ENCODE measurements at places on chromosomes 2 and 18. TPM values are rescaled to one million over a fixed set of nuclear protein-coding genes. Genes with fewer than 3 reads are reported as not detected.

DNA sequence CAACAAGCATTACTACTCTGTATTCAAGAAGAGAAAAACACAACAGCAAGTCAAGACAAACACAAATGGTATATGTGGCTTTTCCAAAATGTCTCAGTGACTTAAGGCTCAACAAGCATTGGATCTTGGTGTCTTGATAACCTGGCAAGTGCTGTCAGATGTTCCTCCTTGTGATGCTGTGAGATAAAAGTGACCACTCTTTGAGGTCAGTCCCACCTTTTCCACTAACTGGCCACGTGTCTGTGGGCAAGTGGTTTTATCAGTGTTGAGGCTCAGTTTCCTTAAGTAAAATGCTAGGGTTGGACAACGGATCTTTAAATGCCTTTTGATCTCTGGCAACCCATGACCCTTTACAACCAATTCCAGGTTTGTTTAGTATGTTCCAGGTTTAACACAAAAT is 98.7 kb downstream of the BCL2 start:
- DNase-seq: no peak

DNA sequence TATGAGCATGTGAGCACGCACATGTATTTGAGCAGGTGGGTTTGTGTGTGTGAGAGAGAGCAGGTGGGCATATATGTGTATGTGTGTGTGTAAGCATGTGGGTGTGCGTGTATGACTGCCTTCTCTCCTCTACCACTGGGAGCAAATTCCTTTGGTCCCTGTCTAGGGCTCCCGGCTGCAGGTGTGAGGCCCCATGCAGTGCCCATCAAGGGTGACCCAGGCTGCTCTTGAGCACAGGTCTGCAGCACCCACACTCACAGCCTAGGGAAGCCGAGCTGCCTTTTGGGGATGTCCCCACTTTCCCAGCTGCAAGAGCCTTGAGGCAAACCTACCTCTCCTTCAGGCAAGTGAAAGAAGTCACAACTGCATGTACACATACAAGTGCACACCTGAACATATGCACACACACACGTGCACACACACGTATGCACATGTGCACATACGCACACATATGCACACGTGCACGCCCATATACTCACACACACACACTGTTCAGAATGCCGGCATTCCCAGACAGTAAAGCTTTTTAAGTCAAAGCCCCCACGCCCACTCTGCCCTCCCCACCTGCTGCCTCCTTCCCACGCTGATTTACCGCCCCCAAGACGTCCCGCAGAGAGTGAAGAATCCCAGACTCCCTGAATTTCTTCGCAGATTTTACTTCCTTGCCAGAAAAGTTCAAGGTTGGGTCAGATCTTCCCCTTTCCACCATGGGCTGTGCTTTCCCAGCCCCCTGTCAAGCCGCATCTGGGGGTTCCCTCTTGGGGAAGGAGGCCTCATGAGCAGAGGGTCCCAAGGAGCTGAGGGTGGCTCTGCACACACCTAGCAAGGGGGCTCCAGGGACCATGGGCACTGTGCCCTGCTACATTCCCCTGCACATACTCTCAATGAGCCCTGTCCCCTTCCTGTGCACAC is 170.6 kb downstream of the TWIST2 start:
- DNase-seq: no peak

TTN gene
- 0.13 TPM for total RNA-seq

FHOD3 gene
- 22.7 TPM for total RNA-seq

DNA sequence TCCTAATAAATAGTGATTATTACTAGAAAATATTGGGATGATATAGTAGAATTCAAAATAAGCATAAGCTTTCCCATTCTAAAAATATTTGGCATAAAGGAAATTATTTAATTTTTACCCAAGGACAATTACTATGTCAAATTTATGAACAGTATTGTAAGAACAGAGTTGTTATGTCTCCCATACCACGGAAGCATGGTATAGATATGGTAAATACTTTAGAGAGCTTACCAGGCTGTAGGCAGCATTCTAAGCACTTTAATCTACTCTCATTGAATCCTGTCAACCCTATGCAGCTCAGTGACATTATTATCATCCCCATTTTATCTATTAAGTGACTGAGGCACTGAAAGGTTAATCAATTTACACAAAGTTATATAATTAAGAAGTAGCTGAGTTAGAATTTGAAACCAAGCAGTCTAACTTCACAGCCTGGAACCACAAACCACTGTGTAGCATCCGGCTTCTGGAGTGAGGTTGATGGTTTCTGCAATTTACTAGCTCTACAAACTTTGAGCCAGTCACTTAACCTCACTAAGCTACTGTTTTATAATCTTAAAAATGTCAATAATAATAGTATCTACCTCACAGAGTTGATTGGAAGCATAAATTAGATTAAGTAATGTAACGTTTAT is 323.7 kb downstream of the ARHGAP15 start:
- no peak for DNase-seq

AQP12A gene
- total RNA-seq: not detected

SOWAHC gene
- total RNA-seq: 23.4 TPM

DNA sequence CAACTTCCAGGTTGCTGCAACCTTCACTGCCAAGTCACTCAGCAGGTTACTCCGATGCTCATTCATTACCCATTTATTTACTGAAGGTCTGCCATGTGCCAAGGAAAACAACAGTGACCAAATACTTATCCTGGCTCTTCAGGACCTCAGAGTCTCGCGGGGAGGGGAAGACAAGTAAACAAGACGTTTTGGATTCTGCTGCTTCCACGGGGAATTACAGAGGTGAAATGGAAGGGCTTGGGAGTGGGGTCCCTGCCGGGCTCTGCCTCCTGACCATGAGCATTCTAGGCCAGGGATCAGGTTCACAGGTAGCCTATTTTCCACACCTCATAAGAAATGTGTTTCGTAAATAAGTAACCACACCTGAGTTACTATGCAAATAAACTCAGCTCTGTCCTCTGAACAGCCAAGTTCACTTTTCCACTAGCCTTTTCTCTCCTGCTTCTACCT is 68.1 kb downstream of the CLHC1 start:
- DNase-seq: no peak

DNA sequence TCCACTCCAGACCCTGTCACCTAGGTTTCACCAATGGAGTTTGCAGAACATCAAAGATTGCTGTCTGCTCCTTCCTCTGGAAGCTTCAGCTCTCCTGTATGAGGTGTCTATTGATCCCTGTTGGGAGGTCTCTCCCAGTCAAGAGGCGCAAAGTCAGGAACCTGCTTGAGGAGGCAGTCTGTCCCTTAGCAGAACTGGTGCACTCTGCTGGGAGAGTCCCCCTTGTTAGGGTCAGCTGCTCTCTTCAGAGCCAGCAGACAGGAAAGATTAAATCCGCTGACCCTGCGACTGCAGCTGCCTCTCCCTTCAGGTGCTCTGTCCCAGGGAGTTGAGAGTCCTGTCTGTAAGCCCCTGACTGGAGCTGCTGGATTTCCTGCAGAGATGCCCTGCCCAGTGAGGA is 195.7 kb downstream of the PPP1R1C start:
- no peak for DNase-seq

TNFRSF11A gene
- 14.1 TPM for total RNA-seq

- DNase-seq: no peak
These were observed 5.8 kb upstream of the KCMF1 start for GRCh38 chr2:84965192-84965516.

DNA sequence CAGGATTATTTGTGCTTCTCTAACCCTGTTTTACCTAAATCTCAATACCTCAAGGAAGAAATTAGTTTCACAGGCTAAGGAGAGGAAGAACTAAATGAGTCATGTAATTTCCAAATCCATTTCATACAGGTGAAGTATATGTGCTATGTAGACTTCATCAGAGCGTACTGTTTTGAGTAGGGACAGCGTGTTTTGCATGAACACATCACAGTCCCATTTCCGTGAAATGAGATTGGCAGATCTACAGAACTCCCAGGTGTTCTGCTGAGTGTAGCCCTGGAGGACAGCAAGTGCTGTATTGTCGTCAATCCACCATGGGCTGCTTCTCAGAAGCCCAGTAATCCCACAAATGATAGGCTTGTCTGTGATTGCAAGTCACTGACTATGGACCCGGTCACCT is 97.7 kb downstream of the XRCC5 start:
- DNase-seq: no peak

GRCh38 chr2:15812187-15812780 is 128.1 kb upstream of the MYCN start:
- no peak for DNase-seq

RESP18 gene
- total RNA-seq: not detected

NT5DC4 gene
- total RNA-seq: not detected

ZNF532 gene
- 49.8 TPM for total RNA-seq

- DNase-seq: no peak
These were observed 53.3 kb downstream of the FECH start for GRCh38 chr18:57533006-57533867.

DNER gene
- total RNA-seq: 0.31 TPM

DNA sequence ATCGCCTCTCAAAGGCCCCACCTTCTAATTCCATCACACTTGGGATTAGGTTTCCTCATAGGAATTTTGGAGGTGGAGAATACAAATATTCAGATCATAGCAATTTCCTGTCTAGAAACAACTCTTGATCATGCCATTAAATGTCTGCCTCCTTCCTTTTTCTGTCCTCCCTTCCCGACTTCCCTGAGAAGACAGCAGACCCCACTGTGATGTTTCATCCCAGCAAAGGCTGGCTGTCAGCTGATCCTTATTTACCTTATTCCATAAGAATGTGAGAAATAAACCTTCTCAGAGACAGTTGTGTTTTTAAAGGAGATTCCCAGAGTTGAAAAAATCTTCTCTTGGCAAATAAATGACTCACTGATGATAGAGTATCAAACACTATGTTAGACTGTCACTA is 133.9 kb downstream of the TDRD15 start:
- no peak for DNase-seq

GRCh38 chr2:21103274-21103891 is 20.4 kb upstream of the TDRD15 start:
- DNase-seq: no peak

GRCh38 chr18:68965817-68966216 is 167.9 kb downstream of the CCDC102B start:
- DNase-seq: no peak

M1AP gene
- total RNA-seq: not detected

DNA sequence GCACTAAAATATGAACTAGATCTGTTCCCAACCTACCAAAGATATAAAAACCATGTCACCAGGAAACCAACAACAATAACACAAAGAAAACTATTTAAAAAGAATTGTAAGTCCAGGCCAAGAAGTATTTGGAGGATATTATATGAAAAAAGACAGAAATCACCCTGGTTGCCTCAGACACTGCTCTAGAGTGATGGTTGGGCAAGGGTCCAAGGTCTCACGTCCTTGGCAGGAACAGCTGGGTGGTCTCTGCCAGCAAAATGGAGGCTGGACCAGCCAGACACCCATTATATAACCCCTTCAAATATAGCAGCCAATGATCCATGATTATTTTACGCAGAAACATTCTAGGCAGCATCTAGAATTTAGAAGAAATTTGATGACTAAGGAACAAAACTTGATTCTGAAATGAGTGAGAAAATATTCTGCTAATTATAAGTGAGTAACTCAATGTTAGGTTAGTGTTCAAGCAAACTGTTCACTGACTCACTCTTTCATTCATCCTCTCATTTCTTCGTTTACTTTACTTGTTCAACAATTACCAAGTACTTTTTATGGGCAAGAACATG is 35.4 kb downstream of the MRPL35 start:
- no peak for DNase-seq

DNA sequence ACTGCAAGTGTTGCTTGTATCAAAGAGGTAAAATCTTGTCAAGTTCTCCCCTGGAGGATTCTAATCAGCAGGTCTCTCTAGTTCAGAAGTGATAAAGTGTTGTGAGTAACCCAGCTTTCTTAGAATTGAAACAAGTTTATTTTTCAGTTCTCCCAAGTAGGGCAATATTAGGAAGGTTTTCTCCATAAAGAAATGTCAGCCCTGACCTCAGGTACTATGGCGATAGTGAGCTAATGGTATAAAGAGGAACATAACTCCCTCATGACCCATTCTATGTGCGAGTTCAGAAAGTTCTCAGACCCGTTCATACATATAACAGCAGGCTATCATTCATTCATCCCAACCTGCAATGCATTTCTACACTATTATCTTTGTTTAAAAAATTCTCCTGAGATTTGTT is 421.1 kb upstream of the SETBP1 start:
- DNase-seq: no peak

DNA sequence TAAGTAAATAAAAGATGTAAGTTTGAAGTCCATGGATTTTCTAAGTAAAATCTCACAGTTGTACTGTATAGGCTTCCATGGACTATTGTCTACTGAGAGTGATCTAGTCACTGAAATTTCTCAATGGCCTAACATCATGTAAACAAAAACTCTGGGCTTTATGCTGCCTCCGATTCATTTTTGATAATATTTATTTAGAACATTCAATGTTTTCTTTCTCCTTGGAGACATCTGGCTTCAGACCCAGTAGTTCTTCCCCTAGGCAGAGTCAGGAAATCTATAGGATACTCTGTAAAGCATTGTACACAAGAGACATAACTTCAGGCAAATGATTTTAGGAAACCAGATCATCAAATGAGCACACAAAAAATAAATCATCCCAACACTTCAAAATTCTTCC is 1208.6 kb upstream of the ZEB2 start:
- DNase-seq: no peak

GRCh38 chr2:144426355-144426754 is 93.6 kb downstream of the ZEB2 start:
- no peak for DNase-seq

- DNase-seq: no peak
These were observed 51.2 kb upstream of the PXDN start for GRCh38 chr2:1795261-1796231.

Measured in Panc1 (cell line).